T-cell (primary cell): ENCODE measurements at places on chromosomes 13 and 19. TPM values are rescaled to one million over a fixed set of nuclear protein-coding genes. Genes with fewer than 3 reads are reported as not detected.

DNA sequence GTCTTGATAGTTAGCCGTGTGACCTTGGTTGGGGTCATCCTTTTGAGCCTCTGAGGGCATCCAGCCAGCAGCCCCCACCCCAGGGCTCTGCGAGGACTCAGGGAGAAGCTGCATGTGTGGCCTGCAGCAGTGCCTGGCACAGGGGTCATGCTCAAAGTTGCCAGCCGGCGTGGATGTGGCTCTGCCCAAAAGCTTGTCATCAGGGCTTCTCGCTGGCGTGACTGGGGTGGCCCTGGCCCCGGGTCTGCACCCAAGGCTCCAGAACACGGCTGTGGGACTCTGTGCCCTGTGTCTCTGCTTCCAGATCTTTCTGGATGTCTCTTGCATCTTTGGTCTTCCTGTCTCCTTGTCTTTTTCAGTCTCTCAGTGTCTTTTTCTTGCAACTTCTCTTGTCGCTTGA, 90.9 kb downstream of the RYR1 start:
- H3K27me3 ChIP-seq, result no peaks in the 10 kb centered on the region
- no peaks in the 10 kb centered on the region for H3K36me3 ChIP-seq
- H3K4me3 ChIP-seq, result no peak overlapping the region
- no peak overlapping the region for H3K27ac ChIP-seq
- no peaks in the 10 kb centered on the region for H3K4me1 ChIP-seq

DNA sequence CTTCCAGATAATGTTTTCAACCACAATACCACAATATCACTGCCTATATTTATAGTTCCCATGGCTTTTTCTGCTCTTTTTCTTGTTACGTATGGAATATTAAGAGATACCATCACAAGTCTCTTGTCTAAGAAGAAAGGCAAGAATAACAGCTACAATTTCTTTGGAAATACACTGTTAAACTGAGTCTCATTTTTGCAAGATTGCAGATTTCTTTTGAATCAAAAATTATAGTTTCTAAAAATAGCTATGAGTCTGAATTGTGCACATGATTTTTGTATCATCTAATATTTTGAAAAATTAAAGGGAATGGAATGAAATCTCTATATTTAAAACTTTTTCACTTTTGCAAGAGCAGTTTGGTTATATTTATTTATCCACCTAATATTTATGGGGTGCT, 1120.8 kb downstream of the EFNB2 start:
- H3K4me3 ChIP-seq, result no peak overlapping the region
- DNase-seq, result no peak
- no peak overlapping the region for H3K27ac ChIP-seq
- H3K27me3 ChIP-seq, result no peaks in the 10 kb centered on the region

TEX101 gene
- total RNA-seq, result not detected

DNA sequence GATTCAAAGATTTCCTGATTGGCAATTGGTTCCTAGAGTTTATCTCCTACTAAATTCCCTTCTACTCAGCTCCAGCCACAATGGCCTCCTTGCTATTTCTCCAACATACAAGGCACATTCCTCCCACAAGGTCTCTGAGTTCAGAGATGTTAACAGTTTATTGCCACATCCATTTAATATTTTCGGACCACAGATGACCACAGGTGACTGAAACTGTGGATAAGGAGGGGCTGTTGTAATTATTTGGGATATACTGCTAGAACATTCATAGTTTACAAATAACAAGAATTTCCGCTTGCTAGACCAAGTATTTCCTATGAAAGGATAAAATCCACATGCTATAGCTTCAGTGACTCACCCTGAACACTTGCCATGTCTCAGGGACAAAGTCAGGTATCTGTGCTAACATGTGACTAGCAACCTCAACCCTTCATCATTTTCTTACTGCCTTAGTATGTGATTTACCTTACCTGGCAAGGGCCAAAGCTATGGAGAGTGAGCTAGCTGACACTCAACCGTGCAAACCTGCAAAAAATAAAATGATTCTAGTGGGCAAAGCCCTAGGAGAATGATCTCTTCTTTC, 117.7 kb downstream of the TBC1D4 start:
- no peaks in the 10 kb centered on the region for H3K27me3 ChIP-seq
- DNase-seq, result no peak
- no peaks in the 10 kb centered on the region for H3K36me3 ChIP-seq
- no peak overlapping the region for H3K4me3 ChIP-seq
- no peaks in the 10 kb centered on the region for H3K4me1 ChIP-seq
- no peak overlapping the region for H3K27ac ChIP-seq

- peak; percentile 24 for DNase-seq
- peaks cover 13% of the 10 kb centered on the region for H3K27me3 ChIP-seq
- H3K27ac ChIP-seq, result peak overlapping the region; percentile 29
Observed at GRCh38 chr19:8611391-8611876, 919 bp upstream of the ADAMTS10 start.

GRCh38 chr19:43532571-43532961, 422 bp upstream of the ZNF575 start:
- H3K27me3 ChIP-seq, result no peaks in the 10 kb centered on the region
- DNase-seq, result no peak
- no peaks in the 10 kb centered on the region for H3K36me3 ChIP-seq
- H3K4me3 ChIP-seq, result peak overlapping the region; percentile 82

DNA sequence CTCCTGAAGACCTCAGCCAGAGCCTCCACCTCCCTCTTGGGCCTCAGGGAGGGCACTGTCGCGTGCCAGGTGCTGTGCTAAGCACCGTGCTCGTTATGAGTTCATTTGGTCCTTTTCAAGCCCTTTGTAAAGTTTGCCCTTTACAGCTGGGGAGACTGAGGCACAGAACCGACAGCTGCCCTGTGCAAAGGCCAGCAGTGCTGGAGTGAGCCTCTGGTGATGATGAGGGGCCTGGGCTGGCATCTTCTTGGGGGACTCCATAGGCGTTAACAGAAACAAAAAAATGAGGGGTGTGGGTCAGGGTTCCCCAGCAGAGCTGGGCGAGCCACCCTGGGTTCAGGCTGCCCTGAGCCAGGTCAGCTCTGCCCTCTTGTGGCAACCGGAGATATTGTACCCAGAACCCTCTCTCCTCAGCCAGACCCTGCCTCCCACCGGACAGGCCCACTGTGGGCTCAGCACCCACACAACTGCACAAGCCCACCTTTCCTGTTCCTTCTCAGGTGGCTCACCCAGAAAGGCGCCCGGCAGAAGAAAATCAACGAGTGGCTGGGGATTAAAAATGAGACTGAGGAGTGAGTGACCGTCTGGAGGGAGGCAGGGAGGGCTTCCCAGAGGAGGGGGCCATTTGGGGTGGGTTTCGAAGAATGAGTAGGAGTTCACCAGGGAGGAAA, 5.5 kb upstream of the IFI30 start:
- no peak overlapping the region for H3K27ac ChIP-seq
- no peak overlapping the region for H3K4me3 ChIP-seq
- DNase-seq, result peak; percentile 41
- H3K4me1 ChIP-seq, result no peaks in the 10 kb centered on the region
- peaks cover 27% of the 10 kb centered on the region for H3K36me3 ChIP-seq

GRCh38 chr13:36130552-36131221, 495 bp downstream of the DCLK1 start:
- no peak for DNase-seq
- peaks cover 19% of the 10 kb centered on the region for H3K27me3 ChIP-seq
- no peak overlapping the region for H3K27ac ChIP-seq
- no peak overlapping the region for H3K4me3 ChIP-seq

PNKP gene
- 209 TPM for total RNA-seq

GARIN5B gene
- total RNA-seq, result not detected

POGLUT2 gene
- 0.18 TPM for total RNA-seq

GRCh38 chr13:113895436-113895835, 31.6 kb upstream of the GAS6 start:
- no peaks in the 10 kb centered on the region for H3K36me3 ChIP-seq
- no peak for DNase-seq
- H3K4me3 ChIP-seq, result no peak overlapping the region
- no peaks in the 10 kb centered on the region for H3K4me1 ChIP-seq

- no peaks in the 10 kb centered on the region for H3K36me3 ChIP-seq
- H3K4me1 ChIP-seq, result peaks cover under 1% of the 10 kb centered on the region
- no peaks in the 10 kb centered on the region for H3K27me3 ChIP-seq
- H3K27ac ChIP-seq, result no peak overlapping the region
Observed at GRCh38 chr13:50379584-50379983, 364.3 kb downstream of the KCNRG start.

- no peak for DNase-seq
- H3K27ac ChIP-seq, result no peak overlapping the region
- H3K4me1 ChIP-seq, result no peaks in the 10 kb centered on the region
Observed at GRCh38 chr13:100356889-100357288, 231.7 kb downstream of the GGACT start.
